ENCODE measurements at places on chromosomes 16 and 17.

GRCh38 chr17:74280093-74280513, 6.1 kb downstream of the DNAI2 start:
- peaks cover 3% of the 10 kb centered on the region for H3K27me3 ChIP-seq
- no peaks in the 10 kb centered on the region for H3K4me1 ChIP-seq
- H3K36me3 ChIP-seq, result no peaks in the 10 kb centered on the region
- no peak for DNase-seq

GRCh38 chr17:64685705-64686104, 23.6 kb upstream of the SMURF2 start:
- peak overlapping the region; percentile 96 for H3K27ac ChIP-seq
- H3K4me3 ChIP-seq, result no peak overlapping the region
- peaks cover 73% of the 10 kb centered on the region for H3K4me1 ChIP-seq

DNA sequence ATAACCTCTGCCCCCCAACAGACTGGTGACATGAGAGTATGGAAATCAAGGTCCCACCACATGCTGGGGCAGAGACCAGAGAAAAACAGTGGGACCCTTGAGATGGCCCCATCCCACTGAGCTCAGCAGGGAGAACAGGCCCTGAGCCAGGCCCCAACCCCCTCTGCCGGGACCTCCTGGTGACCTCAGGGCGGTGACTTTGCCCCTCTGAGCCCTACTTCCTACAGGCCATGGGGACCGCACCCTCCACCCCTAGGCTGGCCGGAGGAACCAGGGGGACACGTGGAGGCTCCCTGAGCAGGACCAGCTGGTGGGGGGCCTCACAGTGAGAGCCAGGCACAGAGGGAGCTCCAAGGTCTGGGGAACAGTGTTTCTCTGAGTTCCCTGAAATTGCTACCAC, 13.8 kb upstream of the SRRM2 start:
- H3K27ac ChIP-seq, result no peak overlapping the region
- H3K36me3 ChIP-seq, result no peaks in the 10 kb centered on the region
- DNase-seq, result no peak
- peaks cover 15% of the 10 kb centered on the region for H3K27me3 ChIP-seq
- H3K4me3 ChIP-seq, result no peak overlapping the region
- no peaks in the 10 kb centered on the region for H3K4me1 ChIP-seq

DNA sequence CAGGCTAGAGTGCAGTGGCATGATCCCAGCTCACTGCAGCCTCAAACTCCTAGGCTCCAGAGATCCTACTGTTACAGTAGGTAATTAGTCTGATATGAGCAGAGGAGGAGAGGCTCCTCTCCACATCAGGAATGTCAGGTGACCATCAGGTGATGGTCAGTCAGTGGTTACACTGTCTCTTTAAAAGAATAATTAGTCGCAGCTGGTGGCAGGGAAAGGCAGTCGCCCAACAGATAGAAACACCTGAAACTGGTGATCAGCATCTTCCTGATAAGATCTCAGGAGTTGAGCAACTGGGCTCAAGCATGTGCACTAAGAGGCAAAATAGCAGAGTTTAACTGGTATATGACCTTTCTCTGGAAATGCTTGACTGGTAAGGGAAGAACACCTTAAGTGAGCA, 21.5 kb upstream of the ABCA5 start:
- no peaks in the 10 kb centered on the region for H3K4me1 ChIP-seq
- DNase-seq, result no peak
- H3K27me3 ChIP-seq, result no peaks in the 10 kb centered on the region

GRCh38 chr16:778909-779527, 9.2 kb downstream of the RPUSD1 start:
- H3K27me3 ChIP-seq, result peaks cover 9% of the 10 kb centered on the region
- H3K27ac ChIP-seq, result no peak overlapping the region
- no peak overlapping the region for H3K4me3 ChIP-seq
- DNase-seq, result no peak
- peaks cover 7% of the 10 kb centered on the region for H3K4me1 ChIP-seq
